Melanocyte of skin (primary cell): ENCODE measurements at places on chromosomes 2 and 18. TPM values are rescaled to one million over a fixed set of nuclear protein-coding genes. Genes with fewer than 3 reads are reported as not detected.

CERKL gene
- not detected in 2 replicates for total RNA-seq

ASPRV1 gene
- under 0.01 and 0.15 TPM in 2 replicates for total RNA-seq

ACOXL gene
- not detected in 2 replicates for total RNA-seq

ZNF804A gene
- not detected in 2 replicates for total RNA-seq

CROCC2 gene
- total RNA-seq: under 0.01 TPM in 1 of 2 replicates, not detected in the other

AKAIN1 gene
- total RNA-seq: not detected in 2 replicates

UGT1A6 gene
- not detected in 2 replicates for total RNA-seq

FSHR gene
- not detected in 2 replicates for total RNA-seq

TCF23 gene
- not detected in 2 replicates for total RNA-seq

C2orf15 gene
- total RNA-seq: 0.15 TPM in 1 of 2 replicates, not detected in the other

CDH2 gene
- 6.3 and 12.5 TPM in 2 replicates for total RNA-seq

FSIP2 gene
- 0.15 TPM in 1 of 2 replicates, not detected in the other for total RNA-seq

ZSWIM2 gene
- total RNA-seq: not detected in 2 replicates

DCTN1 gene
- total RNA-seq: 90.5 and 130 TPM in 2 replicates

PLCL1 gene
- total RNA-seq: 0.34 and 7.6 TPM in 2 replicates

CRYGC gene
- total RNA-seq: not detected in 2 replicates

MBOAT2 gene
- 22.3 and 39.3 TPM in 2 replicates for total RNA-seq

STARD6 gene
- total RNA-seq: not detected in 2 replicates

SRD5A2 gene
- under 0.01 TPM in 1 of 2 replicates, not detected in the other for total RNA-seq

DYNC1I2 gene
- 60.9 and 78.9 TPM in 2 replicates for total RNA-seq

SP5 gene
- not detected in 2 replicates for total RNA-seq

SUPT7L gene
- 44.7 and 51.3 TPM in 2 replicates for total RNA-seq

E2F6 gene
- 15.9 and 17.0 TPM in 2 replicates for total RNA-seq

FAM136A gene
- total RNA-seq: 22.0 and 32.7 TPM in 2 replicates

CLEC4F gene
- not detected in 2 replicates for total RNA-seq

FAM228A gene
- under 0.01 TPM in 1 of 2 replicates, not detected in the other for total RNA-seq

GCC2 gene
- 11.7 and 27.1 TPM in 2 replicates for total RNA-seq

POTEC gene
- total RNA-seq: not detected in 2 replicates

ABCG5 gene
- 0.31 TPM in 1 of 2 replicates, not detected in the other for total RNA-seq

SMPD4 gene
- 24.2 and 39.0 TPM in 2 replicates for total RNA-seq

VIT gene
- not detected in 2 replicates for total RNA-seq

RTKN gene
- total RNA-seq: 41.6 and 62.5 TPM in 2 replicates

TFCP2L1 gene
- not detected in 2 replicates for total RNA-seq

REEP1 gene
- not detected in 2 replicates for total RNA-seq

GPR45 gene
- total RNA-seq: not detected in 2 replicates

MDH1B gene
- 0.67 and 2.0 TPM in 2 replicates for total RNA-seq

TNS1 gene
- 15.1 and 24.7 TPM in 2 replicates for total RNA-seq

SCG2 gene
- 2.8 and 7.3 TPM in 2 replicates for total RNA-seq

CCDC178 gene
- total RNA-seq: not detected in 2 replicates

HOXD12 gene
- total RNA-seq: 0.36 TPM in 1 of 2 replicates, not detected in the other

SOX11 gene
- total RNA-seq: under 0.01 TPM in 2 replicates

PASK gene
- total RNA-seq: 6.9 and 7.2 TPM in 2 replicates

CCDC142 gene
- total RNA-seq: 22.6 and 22.8 TPM in 2 replicates

SPC25 gene
- total RNA-seq: 11.7 and 14.2 TPM in 2 replicates

NCKAP5 gene
- 2.1 and 14.9 TPM in 2 replicates for total RNA-seq
